ENCODE measurements at places on chromosomes 6 and 20. TPM values are rescaled to one million over a fixed set of nuclear protein-coding genes. Genes with fewer than 3 reads are reported as not detected.

SLC13A3 gene
- 1.3 TPM for total RNA-seq

C20orf96 gene
- 21.7 TPM for total RNA-seq

CALHM5 gene
- 0.26 TPM for total RNA-seq

BPIFA2 gene
- total RNA-seq = not detected
